ENCODE measurements at places on chromosomes 6 and 20.

GRCh38 chr6:121951918-121952379 is 447.5 kb upstream of the HSF2 start:
- DNase-seq, result no peak

DNA sequence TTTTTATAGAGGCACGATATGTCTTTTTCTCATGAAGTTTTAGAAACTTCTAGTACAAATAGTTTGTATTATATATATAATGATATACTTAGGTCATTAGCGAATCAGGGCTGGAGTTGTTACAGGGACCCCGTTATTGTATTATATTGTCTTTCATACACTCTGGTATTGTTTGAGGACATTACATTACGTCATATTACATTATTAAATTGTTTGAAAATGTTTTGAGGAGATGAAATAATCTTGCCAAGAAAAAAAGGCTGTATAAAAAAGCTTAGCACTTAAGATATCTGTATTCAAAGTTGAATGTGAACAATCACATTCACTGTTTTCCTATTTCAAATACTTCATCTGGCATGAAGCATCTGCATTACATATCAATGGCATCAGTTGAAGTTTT is 239.6 kb upstream of the ASCC3 start:
- no peak for DNase-seq

- no peak for DNase-seq
Observed at GRCh38 chr20:62606551-62607201, 35.6 kb upstream of the SLCO4A1 start.

DNA sequence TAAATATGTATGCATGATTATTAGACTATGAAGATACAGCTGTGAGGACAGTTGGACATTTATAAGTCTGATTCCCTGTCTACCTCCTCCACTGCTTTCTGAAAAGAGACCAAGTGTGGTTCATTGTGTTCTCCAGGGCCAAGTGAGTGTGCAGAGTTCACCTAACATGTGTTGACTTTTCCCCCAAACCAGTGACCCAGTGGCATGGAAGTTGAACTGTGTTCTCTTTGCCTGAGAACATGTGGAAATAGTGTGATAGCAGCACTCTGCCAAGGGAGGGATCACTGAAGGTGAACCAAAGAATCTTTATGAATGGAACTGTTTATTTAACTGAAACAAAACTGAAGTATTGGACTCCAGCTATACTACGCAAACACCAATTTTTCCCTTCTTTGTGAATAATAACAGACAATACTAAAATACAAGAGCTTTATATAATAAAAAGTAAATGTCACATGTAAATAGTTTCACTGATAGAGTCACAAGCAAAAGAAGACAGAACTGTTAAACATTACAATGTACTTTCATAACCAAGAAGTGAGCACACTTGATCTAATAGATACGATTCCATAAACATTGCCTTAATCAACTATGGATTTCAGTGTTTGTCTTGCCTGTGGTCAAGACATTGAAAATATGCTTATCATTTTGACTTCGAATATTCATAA is 200.3 kb upstream of the FUT9 start:
- no peak for DNase-seq

- no peak for DNase-seq
Observed at GRCh38 chr6:2531426-2532215, 219.1 kb downstream of the MYLK4 start.

DNA sequence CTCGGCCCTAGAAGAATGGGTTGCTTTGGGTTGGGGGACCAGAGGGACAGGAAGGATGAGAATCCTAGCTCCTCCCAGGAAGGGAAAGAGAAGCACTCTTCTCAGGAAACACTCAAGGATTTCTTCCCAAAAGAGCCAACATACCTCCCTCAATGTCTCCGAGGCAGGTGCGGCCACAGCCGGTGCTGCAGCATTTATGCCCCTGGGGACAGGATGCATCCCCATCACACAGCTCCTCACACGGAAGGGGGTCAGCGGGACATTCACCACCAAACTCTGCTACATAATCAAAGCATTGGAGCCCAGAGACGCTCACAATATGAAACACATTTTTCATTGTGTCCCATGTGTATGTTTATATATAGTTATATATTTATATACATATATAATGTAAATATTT is 14.8 kb downstream of the WFDC3 start:
- no peak for DNase-seq

DNA sequence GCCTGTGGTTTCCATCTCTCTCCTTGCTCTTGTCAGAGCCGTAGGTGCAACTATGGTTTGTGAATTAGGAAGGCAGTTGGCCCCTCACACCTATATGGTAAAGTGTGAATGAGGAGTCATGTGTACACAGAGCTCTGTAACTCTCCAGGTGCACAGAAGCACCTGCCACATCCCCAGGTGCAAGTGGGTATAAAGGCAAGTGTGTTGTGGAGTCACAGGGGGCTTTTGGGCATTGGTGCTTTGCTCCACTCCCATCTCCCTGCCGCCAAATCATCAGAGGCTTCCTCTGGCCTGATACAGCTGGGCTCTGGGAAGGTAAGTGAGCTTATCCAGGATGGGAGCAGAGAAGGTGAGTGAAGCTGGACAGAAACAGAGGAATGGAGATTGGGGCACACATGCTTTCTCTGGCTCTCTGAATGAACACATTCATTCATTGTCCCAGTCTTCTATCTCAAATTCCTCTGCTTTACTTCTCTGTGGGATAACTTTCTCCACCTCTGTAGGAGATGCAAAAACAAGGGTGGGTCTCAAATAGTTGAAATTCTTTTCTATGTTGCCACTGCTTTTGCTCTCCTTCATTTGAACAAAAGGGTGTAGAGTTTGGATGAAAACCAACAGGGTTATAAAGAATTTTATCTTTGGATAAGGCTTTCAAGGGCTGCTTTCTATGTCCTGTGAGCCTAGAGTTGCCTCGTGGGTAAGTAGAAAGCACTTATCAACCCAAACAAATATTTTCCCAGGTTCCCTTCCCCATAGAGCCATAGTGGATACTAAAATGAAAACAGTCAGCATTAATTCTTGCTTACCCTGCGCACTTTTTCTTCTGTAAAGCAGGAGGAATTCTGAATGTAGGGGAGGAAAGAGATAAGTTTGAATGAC is 45.0 kb upstream of the RIPOR2 start:
- DNase-seq, result no peak

DNA sequence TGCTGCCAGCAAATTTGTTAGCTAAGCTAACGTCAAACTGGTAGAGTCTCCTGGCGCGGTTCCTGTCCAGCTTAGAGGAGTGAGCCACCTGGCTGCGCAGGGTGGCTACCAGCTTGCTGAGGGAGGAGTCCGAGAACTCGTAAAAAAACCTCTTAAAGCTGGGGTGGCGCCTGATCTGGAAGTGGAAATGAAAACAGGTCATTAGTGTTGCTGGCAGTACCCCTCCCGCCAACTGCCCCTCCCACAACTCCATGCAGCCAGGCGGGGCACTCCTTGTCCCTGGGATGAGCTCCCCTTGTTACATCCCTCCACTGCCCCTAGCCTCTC is 17.3 kb downstream of the BNIP5 start:
- DNase-seq, result no peak

DNA sequence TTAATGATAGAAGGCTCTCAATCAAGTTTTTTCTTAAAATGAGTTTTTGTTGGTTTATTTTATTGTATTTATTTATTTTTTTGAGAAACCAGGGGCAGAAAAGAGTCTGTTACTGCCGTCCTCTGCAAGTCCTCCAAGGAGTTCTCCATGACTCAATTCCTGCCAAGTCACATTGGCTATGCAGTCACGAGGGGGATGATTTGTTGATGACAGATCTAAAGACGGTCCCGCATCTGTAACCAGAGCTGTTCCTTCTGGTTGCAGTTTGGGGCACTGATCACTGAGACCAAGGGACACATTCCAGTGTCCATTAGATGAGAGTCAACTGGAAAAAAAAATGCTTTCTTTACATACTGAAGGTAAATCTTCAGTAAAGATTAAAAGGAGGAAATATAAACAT is 13.9 kb upstream of the TSHZ2 start:
- DNase-seq, result no peak

- no peak for DNase-seq
Observed at GRCh38 chr20:29419378-29419777, 1838.1 kb upstream of the DEFB115 start.

- no peak for DNase-seq
Observed at GRCh38 chr20:36010076-36010475, 41.7 kb downstream of the CNBD2 start.

DNA sequence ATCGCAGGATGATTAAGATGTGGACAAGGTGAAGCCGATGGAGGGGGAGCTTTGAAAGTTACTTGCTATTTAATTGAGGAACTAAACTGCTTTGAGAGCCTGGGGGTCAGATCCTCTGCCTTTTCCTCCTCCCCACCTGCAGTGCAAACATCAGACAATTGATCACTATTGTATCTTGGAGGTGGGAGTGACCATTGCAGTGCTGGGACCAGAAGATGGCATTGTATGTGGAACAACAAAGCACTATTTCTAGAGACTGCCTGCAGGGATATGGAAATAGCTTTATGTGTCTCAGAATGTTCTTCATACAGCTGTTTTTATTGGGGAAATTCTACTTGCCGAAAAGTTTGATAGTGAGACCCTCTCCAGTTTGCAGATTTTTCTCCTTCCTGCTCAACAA is 4.2 kb downstream of the MOG start:
- no peak for DNase-seq

GRCh38 chr6:105179244-105180065 is at the start of gene POPDC3:
POPDC3 (minus strand) TSS chr6:105180014; CDS start chr6:105161909, 18,105 bp downstream.
- no peak for DNase-seq

- no peak for DNase-seq
Observed at GRCh38 chr20:11431621-11432020, 486.1 kb upstream of the BTBD3 start.

GRCh38 chr6:5855787-5856470 is 150.8 kb downstream of the NRN1 start:
- DNase-seq, result no peak

- DNase-seq, result no peak
Observed at GRCh38 chr6:135782546-135782945, 69.0 kb upstream of the PDE7B start.

DNA sequence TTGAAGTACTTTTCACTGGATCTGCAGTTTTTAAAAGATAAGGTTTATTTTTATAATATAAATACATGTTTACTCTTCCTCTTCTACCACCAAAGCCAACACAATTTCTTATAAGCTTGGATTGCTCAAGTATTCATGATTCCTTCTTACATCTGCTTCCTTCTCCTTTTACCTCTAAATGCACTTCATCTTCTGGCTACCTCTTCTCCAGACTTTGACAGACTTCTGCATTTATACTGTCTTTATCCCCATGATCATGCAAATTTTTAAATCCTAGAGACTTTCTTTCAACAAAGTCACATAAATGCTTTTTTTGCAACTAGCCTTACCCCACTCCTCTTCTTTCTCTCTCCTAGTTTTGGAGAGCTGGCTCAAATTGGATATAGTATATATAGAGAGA is 142.9 kb downstream of the TFAP2B start:
- DNase-seq, result no peak

GRCh38 chr6:97864826-97865225 is 581.8 kb upstream of the MMS22L start:
- no peak for DNase-seq

GRCh38 chr20:44199877-44200276 is 10.7 kb downstream of the OSER1 start:
- DNase-seq, result no peak

GRCh38 chr6:16103722-16104121 is 25.2 kb upstream of the MYLIP start:
- no peak for DNase-seq

DNA sequence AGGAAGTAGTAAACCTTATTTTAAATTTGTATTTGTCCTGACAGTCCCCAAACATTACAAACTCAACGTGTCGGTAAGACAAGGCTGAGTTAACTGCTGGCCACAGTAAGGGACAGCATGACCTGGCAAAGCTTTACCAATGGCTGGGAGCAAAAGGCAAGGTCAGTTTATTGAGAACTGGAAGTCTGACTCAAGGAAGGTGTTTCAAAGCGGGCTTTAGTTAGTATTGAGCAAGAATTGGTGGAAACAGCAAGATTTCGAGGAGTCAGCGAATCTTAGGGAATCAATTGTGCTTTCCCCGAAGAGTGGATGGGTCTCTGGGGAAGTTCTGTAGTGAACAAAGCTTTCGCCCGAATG is 885 bp upstream of the GZF1 start:
- DNase-seq, result no peak

DNA sequence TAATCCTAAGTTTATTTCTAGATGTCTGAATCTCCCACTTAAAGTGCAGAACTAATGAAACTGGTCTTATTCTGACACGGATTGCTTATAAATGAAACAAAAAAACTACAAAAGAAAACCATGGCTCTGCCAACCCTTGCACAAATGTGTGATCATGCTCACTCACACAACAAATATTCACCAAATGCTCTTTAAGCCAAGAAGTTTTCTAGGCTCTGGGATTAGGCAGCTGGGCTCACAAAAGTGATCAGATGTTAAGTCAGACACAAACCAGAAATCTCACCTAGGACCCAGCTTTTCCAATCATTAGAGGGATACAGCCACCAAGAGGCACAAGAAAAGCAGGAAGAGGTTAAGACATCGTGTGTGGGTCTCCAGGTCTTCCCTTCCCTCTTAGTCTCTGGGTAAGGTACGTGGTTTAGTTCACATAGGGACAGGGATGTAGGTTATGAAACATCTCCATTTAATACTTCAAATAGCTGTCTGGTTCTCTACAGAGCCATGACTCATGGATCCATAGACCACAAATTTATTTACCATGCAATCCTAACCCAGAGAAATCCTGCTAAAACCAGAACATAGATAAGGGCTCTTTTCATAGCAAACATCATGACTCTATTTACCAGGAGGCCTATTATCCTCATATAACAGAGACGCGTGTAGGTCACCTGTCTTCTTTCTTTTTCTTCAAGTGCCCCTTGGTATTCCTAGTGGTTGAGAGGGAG is 165.2 kb downstream of the WDR27 start:
- DNase-seq, result no peak

DNA sequence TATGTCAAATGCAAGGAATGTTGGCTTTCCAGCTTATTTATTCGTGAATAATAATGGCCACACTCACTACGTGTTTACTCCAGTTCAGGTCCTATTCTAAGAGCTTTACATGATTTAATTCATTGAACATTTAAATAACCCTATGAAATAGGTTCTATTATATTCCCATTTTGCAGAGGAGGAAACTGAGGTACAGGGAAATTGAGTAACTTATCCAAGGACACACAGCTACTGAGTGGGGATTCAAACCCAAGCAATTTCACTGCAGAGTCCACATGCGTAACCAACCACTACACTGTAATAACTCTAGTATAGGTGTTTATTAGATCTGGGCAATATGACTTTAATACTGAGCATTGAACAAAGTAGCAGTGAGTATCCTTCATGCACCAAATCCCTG is 12.3 kb upstream of the SLC13A3 start:
- no peak for DNase-seq

- DNase-seq, result no peak
Observed at GRCh38 chr20:38168791-38169589, 3.9 kb upstream of the TGM2 start.

- no peak for DNase-seq
Observed at GRCh38 chr20:62355516-62355877, 11.6 kb downstream of the LAMA5 start.

GRCh38 chr20:37841971-37842370 is 61.0 kb upstream of the VSTM2L start:
- DNase-seq, result no peak
